ENCODE measurements at places on chromosomes 16 and 17.

DNA sequence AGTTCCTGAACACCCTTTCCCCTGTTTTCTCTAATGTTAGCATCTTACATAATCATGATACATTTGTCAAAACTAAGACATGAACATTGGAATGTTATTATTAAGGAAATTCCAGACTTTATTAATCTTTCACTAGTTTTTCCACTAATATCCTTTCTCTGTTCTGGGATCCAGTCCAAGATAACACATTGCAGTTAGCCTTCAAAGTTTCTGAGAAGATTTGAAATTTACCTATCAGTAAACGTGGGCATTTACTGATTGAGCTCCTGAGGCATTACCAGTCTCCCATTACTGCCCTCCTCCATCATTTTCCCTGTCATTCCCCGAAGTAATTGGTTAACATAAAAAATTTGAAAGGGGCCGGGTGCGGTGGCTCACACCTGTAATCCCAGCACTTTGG is 5.7 kb upstream of the CD300LG start:
- DNase-seq: no peak

GRCh38 chr17:50394711-50395110 is 2.6 kb downstream of the LRRC59 start:
- DNase-seq: no peak

DNA sequence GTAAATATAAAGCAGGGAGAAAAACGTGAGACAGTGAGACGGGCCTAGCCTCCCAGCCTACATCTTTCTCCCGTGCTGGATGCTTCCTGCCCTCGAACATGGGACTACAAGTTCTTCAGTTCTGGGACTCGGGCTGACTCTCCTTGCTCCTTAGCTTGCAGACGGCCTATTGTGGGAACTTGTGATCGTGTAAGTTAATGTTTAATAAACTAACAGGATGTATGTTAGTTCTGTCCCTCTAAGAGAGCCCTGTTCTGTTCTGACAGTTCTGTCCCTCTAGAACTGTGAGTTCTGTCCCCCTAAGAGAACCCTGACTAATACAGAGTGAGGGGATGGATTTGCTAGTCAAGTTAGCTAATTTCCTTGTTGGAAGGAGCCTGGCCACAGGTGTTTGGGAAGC is 16.7 kb upstream of the MYH10 start:
- no peak for DNase-seq

DNA sequence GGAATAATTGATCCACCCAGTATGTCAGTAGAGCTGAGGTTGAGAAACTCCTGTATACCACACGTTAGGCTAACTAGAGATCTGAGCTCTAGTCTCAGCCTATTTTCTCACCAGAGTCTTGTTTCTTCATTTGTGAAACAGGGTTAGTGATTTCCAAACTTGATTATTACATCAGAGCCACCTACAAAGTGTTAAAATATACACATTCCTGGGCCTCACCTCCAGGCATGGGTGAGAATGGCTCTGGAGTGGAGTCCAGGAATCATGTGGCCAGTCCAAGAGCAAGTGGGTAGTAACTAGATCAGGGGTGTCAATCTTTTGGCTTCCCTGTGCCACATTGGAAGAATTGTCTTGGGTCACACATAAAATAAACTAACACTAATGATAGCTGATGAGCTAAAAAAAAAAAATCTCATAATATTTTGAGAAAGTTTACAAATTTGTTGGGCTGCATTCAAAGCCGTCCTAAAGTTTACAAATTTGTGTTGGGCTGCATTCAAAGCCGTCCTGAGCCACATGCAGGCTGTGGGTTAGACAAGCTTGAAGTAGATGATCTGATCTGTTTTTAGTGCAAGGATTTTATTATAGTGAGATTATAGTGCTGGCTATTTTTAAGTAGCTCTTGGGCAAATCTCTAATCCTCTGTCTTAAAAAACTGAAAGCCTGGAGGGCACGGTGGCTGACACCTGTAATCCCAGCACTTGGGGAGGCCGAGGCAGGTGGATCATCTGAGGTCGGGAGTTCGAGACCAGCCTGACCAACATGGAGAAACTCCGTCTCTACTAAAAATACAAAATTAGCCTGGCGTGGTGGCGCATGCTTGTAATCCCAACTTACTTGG is 20.4 kb downstream of the PRCD start:
- no peak for DNase-seq

GRCh38 chr17:6691546-6691945 is 21.6 kb downstream of the SLC13A5 start:
- DNase-seq: no peak

- no peak for DNase-seq
These were observed 38.4 kb downstream of the BPTF start for GRCh38 chr17:67863624-67864247.

GRCh38 chr17:16254773-16255400 is 37.9 kb downstream of the PIGL start:
- DNase-seq: no peak

- DNase-seq: no peak
These were observed 312.6 kb upstream of the TBX2 start for GRCh38 chr17:61087024-61087423.

DNA sequence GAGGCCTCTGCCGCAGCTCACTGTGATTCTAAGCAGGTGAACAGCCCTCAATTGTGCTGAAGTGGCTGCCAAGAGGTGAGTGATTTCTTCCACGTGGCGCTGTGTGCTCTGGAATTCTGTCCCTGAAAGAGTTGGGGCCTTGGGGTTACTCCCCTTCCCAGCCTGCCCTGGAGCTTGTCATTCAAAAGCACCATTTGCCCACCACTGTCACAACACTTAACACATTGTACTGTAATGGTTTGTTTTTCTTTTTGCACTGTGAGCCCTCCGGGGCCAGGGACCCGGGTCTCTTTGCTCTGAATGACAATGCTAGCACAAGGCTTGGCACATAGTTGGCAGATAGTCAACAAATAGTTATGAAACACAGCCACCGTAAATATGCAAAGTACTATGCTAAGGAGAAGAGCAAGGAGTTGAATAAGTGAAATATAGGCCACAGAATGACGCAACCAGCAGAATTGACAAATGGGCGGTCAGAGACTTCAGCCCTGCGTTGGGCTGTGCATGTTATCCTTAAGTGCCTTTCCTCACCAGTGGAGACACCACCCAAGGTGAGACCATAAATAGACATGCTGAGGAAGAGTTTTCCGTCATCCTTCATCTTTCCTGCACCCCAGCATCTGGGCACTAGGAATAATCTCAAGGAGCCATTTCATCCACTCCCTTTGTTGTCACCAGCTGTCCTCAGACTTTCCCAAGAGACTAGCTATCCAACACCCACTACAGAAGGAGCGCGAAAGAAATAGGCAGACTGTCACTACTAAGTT is 112.0 kb upstream of the DNAH9 start:
- DNase-seq: no peak

GRCh38 chr16:27383556-27384243 is 18.3 kb upstream of the IL21R start:
- DNase-seq: no peak

GRCh38 chr17:15510361-15510760 is 42.9 kb upstream of the CDRT4 start:
- DNase-seq: no peak

Data from NCI-H774 (cell line).